GM13977 (cell line): ENCODE measurements at places on chromosomes 11 and 22.

- no peak for DNase-seq
Measured at GRCh38 chr11:46422588-46422987, 31.0 kb upstream of the CHRM4 start.

DNA sequence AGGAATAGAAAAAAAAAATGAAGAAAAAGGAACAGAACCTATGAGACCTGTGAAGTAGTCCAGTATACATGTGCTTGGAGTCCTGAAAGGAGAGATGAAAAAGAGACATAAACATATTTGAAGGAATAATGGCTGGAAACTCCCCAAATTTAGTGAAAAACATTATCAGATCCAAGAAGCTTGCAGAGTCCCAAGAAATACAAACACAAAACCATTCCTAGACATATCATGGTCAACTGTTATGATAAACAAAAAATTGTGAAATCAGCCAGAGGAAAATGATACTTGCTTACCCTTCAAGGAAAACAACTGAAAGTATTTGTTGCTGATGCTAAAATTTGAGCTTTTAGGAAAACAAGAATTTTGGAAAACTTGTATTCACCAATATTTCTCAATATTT lies 250.1 kb downstream of the DDX10 start:
- DNase-seq, result no peak

GRCh38 chr22:42887523-42888507 lies 30.7 kb upstream of the ARFGAP3 start:
- no peak for DNase-seq

DNA sequence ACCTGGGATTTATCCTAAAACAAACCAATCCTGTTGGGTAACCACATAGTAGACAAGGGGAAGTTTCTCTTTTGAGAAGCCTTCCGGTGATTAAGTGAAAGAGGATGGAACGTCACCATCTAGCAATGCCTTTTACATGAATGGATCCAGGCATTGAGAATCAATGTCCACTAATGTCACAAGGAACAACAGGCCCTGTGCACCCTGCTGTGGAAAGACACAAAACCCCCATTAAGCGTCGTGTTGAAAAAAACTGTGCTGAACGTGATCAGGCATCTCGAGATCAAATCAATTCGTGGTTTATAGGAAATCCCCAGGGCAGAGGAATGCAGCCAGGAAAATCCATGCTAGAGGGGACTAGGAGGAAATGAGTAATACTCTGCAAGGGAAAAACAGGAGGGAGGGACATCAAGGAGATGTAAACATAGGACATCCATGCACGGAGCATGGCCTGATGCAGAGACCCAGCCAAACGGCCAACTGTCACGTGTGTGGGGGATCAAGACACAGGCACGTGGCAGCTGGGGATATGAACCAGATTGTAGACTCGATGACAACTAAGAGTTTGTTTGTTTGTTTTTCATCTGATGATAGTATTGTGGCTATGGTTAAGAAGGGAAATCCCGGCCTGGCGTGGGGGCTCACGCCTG lies 38.6 kb upstream of the CARS1 start:
- no peak for DNase-seq

GRCh38 chr11:2213384-2213842 lies 41.8 kb upstream of the TH start:
- no peak for DNase-seq

DNA sequence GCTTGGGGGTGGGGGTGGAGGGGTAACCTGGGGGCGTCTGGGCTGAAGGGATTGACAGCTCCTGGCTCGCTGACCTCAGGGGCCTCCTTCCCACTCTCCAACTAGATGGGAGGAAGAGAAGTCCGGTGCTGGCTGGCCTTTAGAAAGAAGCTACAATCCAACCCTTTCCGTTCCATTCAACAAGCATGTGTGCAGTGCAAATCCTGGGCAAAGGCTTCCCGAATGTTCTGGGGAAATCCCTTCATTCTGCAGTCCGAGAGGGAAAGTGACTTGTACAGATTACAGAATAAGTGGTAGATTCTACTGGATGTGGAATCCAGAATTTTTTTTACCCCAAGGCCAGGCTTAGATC lies 149.9 kb downstream of the FEZ1 start:
- DNase-seq, result no peak

DNA sequence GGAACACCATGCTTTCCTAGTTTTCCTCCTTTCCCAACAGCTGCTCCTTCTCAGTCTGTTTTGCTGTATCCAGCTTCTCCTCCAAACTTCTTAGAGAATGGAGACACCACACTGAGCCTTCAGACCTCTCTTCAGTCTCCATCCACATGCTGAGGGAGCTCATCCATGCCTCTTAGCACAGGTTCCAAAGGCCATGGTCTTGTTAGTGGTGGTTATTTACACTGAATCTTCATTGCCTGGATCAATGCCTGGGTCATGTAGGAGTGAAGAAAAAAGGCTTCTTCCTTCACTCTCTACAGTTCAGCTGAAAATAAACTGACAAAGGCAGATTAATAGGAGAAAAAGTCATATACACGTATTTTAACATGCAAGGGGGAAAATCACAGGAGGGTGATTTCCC lies 3.1 kb upstream of the SAA4 start:
- DNase-seq, result no peak

DNA sequence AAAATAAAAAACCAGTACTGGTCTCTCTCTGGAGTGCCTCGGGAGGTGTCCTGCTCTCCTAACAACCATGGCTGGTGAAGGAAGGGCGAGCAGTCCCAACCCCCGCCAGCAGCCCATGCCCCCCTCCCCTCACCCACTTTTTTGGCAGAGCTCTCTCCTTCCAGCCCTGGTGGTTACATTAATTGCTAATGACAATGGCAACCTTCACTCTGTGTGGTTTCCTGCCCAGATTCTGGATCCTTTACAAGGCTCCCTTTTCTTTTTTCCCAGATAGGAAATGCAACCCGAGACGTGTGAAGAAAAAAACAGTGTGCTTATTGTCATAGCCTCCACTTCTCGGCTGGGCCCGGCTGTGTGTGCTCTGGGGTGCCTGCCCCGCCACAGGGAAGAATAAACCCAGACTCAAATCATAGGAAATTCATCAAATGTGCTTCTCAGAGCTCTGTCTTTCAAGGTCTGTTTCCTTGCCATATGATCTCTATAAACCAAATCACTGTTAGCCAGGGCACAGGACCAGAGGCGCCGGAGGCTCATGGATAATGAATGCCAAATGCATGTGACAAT lies 513.0 kb downstream of the SOX6 start:
- no peak for DNase-seq

- no peak for DNase-seq
Measured at GRCh38 chr11:30960387-30960992, 374.3 kb upstream of the MPPED2 start.

DNA sequence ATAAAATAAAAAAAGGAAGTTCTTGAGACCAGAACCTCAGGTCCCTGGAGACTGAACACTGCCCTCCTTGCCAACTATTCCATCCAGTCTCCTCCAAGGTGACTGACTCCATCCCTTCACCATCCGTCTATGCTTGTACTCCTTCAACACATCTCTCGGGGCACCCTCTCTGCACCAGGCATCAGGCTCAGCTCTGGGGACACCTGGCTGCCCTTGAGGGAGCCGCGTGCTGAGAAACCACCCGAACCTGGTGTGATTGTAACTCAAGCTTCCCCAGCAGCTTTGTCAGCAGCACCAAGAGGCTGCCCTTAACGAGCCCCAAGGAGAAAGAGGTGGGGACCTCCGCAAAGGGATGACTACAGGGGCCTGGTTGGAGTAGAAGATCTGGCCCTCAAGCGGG lies 1.7 kb downstream of the PTPN5 start:
- no peak for DNase-seq

- no peak for DNase-seq
Measured at GRCh38 chr11:73387594-73388264, 11.5 kb downstream of the RELT start.

DNA sequence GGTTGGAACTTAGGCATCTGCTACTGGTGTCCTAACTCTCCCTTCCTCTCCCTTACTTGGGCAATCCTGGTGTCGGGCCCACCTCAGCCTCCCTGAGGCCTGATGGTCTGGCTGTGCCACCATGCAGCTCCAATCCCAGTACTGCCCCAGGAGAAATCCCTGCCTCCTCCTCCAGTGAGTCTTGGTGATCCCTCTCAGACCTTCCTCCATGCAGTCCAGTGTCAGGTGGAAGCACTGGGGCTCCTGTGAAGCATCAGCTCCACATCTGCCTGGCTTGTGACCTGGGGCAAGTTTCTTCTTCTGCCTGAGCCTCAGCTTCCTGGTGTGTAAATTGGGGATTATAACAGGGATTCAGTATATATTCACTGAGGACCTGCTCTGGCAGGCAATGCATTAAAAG lies 1.8 kb upstream of the PELI3 start:
- DNase-seq, result no peak

- DNase-seq, result no peak
Measured at GRCh38 chr11:126720539-126721235, 279.9 kb downstream of the KIRREL3 start.

GRCh38 chr11:77359481-77359880 lies 58.0 kb upstream of the GDPD4 start:
- DNase-seq, result no peak
